ENCODE measurements at places on chromosomes 16 and 17.

DNA sequence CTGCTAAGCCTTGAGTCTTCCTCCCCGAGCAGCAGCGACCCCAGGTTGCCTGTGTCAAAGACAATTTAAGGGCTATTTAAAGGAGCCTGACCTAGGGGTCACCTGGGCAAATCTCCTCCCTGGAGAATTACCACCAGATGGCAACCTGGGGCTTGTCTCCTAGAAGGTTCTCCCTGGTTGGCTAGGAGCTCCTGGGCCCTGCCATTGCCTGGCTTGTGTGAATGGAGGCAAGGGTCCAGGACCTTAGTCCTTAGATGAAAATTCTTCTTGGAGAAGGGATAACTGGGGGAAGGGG is 51.3 kb upstream of the TAC4 start:
- peak; percentile 94 for DNase-seq

- peak; percentile 70 for DNase-seq
These were observed at the start of gene STX1B for GRCh38 chr16:31010585-31011325. Gene STX1B, minus strand, starts transcription at chr16:31010638. Its CDS starts 242 bp downstream, at chr16:31010396.

DNA sequence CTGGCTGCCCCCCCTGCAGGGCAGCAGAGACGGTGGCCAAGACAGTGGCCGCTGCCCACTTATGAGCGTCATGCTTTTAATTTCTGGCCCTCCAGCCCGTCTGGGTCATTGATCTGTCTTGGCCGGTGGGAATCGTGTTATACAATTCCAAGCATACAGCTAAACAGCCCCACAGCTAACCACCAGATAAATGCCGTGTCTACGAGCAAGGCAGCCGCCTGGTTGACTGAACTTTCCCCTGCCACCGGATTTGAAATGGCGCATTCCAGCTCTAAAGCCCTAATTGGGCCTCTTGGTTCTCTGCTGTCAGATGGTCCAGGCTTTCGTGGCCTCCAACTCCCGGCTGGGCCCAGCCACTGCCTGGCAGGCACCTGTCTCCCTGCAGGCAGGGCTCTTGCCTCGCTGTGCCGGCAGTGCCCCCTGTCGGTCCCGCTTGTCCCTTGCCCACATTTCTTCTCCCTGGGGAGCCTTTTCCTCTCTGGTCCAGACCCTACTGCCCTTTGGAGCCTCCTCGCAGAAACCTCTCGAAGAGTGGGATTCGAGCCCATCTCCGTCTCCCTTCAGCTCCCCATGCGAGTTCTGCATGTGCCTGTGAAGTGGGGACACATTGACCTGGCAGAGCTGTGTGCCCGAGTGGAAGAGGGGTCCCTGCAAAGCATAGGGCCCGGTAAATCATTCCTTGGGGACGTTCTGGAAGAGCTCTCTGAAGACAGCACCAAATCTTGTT is 1.8 kb upstream of the RBFOX3 start:
- DNase-seq, result peak; percentile 91

DNA sequence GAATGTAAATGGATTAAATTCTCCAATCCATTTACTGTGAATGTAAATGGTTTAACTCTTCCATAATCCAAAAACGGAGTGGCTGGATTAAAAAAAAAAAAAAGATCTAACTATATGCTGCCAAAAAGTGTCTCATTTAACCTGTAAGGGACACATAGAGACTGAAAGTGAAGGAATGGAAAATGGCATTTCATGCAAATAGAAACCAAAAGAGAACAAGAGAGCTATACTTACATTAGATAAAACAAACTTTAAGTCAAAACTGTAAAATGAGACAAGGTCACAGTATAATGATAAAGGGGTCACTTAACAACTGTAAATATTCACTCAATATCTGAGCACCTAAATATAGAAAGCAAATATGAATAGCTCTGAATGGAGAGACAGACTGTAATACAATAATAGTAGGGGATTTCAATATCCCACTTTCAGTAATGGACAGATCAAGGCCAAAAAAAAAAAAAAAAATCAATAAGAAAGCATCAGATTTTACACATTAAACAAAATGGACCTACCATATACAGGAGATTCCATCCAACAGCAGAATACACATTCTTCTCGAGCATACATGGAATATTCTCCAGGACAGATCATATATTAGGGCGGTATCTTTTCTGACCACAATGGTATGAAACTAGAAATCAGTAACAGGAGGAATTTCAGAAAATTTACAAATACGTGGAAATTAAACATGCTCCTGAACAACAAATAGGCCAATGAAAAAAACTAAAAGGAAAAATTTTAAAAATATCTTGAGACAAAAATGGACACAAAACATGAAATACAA is 36.4 kb downstream of the CDR2 start:
- peak; percentile 73 for DNase-seq

GRCh38 chr16:19130852-19131824 is 17.4 kb downstream of the ITPRIPL2 start:
- DNase-seq, result peak; percentile 67

DNA sequence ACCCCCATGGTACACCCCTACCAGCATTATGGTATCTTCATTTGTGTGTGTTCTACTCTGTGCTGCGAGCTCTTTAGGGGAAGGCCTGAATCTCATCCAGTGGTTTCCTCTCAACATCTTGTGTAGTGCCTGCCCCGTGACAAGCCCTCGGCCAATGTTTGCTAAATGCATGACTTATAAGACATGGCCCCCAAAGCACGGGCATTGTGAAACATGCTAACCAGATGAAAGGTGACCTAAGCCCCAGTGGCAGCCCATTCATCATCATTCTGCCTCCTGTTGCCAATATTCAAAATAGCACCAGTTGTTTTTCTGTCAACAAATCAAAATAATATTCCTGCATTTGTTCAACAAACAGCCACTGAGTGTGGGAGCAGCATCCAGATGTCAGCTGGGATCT is 108.8 kb upstream of the HSBP1 start:
- no peak for DNase-seq

GRCh38 chr16:48201515-48202201 is 42.4 kb upstream of the LONP2 start:
- DNase-seq, result peak; percentile 60

GRCh38 chr17:4605826-4606225 is 21.5 kb downstream of the SMTNL2 start:
- no peak for DNase-seq

DNA sequence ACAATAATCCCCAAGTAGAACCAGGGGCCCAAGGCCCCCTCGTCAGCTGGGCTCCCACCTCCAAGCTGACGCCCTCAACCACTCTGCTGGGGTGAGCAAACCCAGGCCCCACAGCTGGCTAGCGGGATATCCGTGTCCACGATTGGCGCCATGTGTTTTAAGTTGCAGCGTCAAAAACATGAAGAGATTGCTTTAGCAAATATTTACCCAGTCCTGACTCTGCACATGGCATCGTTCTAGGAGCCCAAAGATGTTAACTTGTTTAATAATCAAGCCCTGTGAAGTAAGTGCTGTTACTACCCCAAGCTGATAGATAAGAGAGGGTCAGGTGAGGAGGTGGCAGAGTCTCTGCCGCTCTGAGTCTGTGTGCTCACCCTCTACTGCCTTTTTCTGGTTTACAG is 344 bp upstream of the SEPTIN12 start:
- no peak for DNase-seq

DNA sequence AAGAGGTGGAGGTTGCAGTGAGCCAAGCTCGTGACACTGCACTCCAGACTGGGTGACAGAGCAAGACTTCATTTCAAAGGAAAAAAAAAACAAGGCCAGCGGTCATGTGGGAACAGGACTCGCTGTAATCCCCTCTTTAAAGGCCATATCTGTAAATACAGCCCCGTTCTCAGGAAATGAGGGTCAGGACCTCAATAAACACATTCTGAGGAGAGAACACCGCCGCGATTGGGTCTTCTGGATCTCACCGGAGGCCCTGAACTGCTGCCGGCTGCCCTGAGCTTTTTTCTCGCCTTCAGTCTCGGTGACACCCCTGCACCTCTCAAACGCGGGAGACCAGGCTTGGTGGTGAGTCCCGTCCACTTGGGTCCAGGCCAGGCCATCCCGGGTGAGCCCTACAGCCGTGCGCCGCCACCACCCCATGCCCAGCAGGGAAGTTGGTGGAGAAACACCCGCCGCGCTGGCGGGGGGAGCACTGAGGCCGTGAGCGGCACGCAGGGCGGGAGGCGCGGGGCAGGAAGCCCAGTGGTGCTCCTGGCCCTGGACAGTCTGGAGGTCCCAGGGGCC is 28.4 kb downstream of the SLC25A10 start:
- no peak for DNase-seq

DNA sequence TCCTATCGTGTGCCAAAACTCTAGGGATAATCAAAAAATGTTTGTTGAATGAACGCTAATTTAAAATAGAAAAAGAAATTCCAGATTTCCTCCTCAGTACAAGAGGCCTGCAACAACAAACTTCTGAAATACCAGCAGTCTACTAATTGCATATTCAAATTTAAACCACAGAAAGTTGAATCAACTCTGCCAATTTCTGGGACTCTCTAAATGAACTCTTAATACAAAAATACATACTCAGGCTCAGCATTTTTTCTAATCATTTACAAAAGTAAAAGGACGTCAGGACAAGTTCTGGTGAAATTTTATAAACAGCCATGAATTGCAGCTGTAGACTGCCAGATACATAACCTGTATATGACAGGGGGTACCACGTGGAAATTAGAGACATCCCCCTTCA is 49.0 kb downstream of the KANSL1 start:
- no peak for DNase-seq

GRCh38 chr17:32869345-32870026 is 7.4 kb downstream of the MYO1D start:
- no peak for DNase-seq

GRCh38 chr17:28549236-28550132 is 2.9 kb downstream of the UNC119 start:
- peak; percentile 99 for DNase-seq

GRCh38 chr17:70423562-70423961 is 254.2 kb downstream of the KCNJ2 start:
- no peak for DNase-seq

- DNase-seq, result no peak
These were observed 459.7 kb downstream of the SOX9 start for GRCh38 chr17:72580321-72581127.

- no peak for DNase-seq
These were observed 32.9 kb upstream of the NFAT5 start for GRCh38 chr16:69532641-69533455.

DNA sequence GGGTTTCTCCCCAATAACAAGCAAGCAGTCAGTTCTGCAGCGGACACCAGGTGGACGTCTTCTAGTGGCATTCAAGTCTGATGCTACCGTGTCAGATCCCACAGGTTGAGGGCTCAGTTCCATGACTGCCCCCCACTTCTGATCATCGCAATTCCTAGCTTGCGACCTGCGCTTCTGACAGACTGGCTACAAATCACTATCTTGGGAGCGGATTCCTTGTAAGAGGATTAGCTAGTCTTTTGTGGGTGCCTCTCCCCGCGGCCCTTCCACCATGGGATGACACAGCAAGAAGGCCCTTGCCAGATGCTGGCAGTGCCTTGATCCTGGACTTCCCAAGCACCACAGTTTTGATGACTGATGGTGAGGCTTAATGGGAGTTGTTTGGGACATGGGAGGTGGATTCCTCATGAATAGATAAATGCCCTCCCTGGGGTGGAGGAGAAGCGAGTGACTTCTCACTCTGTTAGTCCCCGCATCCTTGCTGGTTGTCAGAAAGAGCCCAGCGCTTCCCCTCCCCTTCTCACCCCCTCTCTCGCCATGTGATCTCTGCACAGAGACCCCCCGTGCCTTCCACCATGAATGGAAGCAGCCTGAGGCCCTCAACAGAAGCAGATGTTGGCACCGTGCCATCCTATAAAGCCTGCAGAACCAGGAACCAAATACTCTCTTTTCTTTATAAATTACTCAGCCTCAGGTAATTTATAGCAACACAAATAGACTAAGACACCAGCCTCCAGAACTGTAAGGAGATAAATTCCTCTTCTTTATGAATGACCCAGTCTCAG is 19.1 kb downstream of the CDIP1 start:
- DNase-seq, result peak; percentile 82

DNA sequence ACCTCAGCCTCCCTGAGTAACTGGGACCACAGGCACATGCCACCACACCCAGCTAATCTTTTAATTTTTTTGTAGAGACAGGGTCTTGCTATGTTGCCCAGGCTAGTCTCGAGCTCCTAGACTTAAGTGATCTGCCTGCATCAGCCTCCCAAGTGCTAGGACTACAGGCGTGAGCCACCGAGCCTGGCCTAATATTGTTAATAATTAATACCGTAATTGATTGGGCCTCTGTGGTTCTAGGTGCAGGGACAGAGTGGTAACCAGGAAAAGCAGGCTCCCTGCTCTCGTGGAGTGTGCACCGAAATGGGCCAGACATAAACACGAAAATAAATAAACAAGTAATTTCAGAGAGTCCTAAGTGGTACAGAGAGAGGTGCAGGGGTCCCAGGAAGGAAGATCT is 241.0 kb downstream of the GSG1L start:
- no peak for DNase-seq

DNA sequence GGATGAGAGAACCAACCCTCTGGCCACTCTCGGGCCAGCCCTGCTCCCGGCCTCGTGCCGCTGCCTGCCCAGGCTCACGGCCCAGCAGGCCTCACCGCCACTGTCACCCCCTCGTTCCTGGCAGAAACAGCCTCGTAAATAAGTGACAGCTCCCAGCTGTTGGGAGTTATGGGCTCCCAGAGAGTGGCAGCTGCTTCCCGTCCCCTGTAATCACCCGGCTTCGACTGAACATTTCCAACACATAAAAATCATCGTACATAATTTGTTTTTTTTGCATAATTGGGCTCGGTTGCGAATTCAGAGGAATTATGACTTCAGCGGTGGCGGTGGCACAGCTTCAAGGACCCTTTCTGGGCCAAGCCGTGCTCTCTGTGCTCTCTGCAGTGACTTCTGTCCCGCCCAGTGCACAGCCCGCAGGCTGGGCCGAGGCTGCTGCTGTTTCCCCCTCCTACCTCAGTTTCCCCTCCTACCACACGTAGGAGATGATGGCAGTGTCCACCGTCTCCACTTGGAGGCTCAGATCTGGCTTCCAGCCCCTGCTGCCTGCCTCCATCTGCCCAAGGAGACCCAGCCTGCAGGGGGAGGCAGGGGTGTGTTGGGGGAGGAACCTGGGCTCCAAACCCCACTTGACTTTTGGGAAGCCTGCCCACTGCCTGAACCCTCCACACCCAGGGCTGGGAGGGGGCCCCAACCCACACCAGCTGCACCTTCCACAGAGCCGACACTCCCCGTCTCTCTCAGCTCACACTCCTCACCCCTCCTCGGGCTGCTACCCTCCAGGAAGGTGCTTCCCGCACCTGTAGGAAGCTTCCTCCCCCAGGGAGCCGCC is 84.9 kb downstream of the RTN4RL1 start:
- DNase-seq, result peak; percentile 81

- no peak for DNase-seq
These were observed 185.8 kb downstream of the SNX29 start for GRCh38 chr16:12162151-12162985.

GRCh38 chr17:75848523-75849278 is 4.5 kb upstream of the UNC13D start:
- DNase-seq, result peak; percentile 88

- DNase-seq, result no peak
These were observed 71.8 kb downstream of the PRKCA start for GRCh38 chr17:66373944-66374817.

- DNase-seq, result no peak
These were observed 39.2 kb downstream of the ITGAM start for GRCh38 chr16:31298958-31299357.

DNA sequence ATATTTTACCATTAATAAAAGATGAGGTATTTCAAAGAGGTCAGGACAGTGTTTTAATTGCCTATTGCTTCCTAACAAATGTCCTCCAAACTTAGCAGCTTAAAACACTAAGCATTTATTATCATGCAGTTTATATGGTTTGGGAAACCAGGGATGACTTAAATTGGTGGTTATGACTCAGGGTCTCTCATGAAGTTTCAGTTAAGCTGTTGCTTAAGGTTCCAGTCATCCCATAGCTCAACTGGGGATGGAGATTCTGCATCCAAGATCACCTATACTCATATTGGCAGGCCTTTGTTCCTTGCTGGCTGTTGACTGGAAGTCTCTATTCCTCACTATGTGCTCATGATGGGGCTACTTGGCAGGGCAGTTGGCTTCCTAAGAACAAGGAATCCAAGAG is 1329.9 kb upstream of the GOT2 start:
- DNase-seq, result no peak
